Anterior cingulate cortex (tissue), 58 donors: ENCODE measurements at places on chromosomes 16 and 17.

DNA sequence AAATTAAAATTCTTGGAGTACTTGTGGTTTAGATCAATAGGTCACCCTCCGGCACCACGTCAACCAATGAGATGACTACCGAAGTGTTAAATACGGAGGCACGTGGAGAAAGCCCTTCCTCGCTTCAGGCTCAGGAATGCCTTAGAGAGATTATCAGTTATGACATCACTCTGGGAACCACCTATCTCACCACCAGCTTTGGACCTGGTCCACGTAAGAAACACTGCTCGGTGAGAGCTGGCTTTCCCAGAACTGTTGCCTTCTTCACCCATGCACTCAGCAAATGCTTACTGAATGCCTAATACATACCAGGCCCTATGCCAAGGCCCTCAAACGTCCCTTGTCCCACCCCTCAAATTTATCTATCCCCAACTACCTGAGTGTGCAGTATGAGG lies 71.3 kb downstream of the SMG6 start:
- DNase-seq = no peak

- no peak for DNase-seq
Observed at GRCh38 chr16:69123910-69124309, 8.5 kb downstream of the CHTF8 start.

- no peak for DNase-seq
Observed at GRCh38 chr16:77393955-77394354, 40.9 kb downstream of the ADAMTS18 start.

DNA sequence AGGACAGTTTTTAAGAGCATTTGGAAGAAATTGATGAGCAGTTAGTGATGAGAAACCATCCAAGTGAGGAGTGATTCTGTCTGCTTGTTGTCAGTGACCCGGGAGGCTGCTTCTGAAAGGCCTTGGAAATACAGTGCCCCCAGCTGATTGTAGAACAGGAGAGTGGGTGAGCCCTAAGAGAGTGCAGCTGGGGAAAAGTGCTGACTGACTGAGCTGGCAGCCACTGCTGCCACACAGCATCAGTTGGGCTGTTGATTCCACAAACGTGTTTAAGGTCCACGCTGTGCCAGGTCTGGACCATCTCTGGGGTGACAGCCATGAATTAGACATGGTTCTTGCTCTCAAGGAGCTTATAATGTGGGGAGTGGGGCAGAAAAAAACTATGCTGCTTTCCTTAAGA lies 18.9 kb downstream of the NUP93 start:
- DNase-seq = no peak

DNA sequence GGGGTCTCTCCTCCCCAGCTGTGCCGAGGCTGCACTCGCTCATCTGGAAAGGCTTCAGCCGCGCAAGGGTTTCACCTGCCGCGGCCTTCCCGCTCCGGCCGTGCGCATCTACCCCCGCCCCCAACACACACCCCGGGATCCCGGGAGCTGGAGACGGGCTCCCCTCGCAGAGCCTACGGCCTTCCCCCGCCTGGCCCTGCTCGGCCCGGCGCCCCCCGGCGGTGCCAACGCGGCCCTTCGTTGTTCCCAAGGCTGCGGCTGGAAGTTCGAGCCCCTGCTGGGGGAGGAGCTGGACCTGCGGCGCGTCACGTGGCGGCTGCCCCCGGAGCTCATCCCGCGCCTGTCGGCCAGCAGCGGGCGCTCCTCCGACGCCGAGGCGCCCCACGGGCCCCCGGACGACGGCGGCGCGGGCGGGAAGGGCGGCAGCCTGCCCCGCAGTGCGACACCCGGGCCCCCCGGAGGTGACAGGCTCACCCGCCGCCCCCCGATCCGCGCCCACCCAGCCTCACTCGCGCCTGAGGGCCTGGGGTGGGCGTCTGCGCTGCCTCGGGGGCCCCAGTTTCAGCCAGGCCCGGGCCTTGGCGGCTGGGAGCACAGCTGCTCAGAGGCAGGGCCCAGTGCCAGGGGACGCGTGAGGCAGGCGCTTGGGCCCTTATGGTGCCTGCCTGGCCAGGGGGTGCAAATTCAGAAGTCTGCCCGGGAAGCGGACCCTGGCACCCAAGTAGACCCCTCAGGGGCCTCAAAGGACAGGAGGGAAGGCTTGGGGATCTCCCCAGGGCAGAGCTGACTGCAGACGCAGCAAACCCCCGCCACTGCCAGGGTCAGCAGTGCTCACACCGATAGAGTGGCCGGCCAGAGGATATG lies 11.2 kb downstream of the GALK1 start:
- peak; percentile 73 for DNase-seq

DNA sequence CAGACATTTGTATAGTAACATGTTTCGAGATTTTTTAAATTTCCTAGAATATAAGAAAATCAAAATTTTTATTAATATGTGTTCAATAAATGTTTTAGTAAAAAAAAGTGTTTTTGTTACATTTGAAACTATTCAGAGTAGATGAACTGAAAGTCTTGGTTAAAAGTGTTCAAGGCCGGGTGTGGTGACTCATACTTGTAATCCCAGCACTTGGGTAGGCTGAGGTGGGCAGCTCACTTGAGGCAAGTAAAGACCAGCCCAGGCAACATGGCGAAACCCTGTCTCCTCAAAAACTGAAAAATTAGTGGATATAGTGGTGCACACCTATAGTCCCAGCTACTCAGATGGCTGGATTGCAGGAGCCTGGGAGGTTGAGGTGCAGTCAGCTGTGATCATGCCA lies 16.8 kb upstream of the PHKG2 start:
- DNase-seq = no peak

- DNase-seq = peak; percentile 90
Observed at GRCh38 chr16:8863594-8864424, 5.0 kb downstream of the CARHSP1 start.

DNA sequence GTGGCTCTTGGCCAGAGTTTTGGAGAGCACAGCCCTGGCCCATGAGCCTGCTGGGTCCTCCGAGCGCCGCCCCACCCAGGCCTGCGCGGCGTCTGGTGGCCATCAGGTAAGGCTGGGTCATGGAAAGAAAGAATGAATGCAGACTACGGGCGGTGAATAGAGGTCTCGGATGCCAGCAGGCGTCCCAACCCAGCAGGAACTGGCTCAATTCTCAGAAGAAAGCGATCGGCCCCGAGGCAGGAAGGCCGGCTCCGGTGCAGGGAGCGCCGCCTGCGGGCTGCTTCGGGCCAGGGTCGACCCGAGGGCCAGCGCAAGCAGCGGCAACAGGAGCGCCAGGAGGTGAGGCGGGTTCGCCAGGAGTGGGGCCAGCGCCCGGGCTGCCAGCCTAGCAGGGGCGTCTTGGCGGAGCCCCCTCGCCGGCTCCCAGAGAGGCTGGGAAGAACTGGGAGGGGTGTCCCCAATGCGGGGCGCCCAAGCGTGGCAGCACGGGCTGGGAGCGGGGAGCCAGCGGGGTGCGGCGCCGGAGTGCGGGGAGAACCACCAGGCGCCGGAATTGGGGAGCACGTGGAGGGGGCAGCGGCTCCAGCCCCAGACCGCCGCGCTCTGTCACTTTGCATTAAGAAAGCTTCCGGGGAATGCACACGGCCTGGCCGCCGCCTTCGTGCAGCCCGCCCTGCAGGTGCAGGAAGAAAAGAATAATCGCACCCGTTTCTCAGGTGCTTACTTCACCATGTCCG lies 7.1 kb upstream of the TMC5 start:
- DNase-seq = no peak

DNA sequence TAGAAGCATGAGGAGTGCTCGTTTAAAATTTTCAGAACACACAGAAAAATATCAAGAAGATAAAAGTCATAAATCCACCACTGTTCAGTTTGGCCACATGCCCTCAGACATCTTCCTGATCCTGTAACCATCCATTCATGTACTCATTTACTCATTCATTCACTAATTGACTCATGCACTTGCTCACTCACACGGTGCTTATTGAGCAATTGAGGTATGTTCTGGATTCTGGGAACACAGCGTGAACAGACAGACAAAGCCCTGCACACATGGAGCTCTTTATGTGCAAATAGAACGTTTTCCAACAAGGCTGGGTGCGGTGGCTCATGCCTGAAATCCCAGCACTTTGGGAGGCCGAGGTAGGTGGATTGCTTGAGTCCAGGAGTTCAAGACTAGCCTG lies 10.2 kb upstream of the NATD1 start:
- no peak for DNase-seq

GRCh38 chr17:81252326-81252986 lies 13.3 kb downstream of the NDUFAF8 start:
- no peak for DNase-seq

GRCh38 chr17:54099221-54099620 lies 276.5 kb downstream of the KIF2B start:
- DNase-seq = no peak
